ENCODE measurements at places on chromosomes 6 and 20.

GRCh38 chr6:16697437-16698161, 63.7 kb downstream of the ATXN1 start:
- no peak for DNase-seq

GRCh38 chr20:18802012-18802634, 11.5 kb upstream of the SCP2D1 start:
- DNase-seq = no peak

- DNase-seq = no peak
These were observed 147.4 kb upstream of the MLN start for GRCh38 chr6:33950891-33951889.

- no peak for DNase-seq
These were observed 193.3 kb downstream of the UTRN start for GRCh38 chr6:144478483-144478882.

DNA sequence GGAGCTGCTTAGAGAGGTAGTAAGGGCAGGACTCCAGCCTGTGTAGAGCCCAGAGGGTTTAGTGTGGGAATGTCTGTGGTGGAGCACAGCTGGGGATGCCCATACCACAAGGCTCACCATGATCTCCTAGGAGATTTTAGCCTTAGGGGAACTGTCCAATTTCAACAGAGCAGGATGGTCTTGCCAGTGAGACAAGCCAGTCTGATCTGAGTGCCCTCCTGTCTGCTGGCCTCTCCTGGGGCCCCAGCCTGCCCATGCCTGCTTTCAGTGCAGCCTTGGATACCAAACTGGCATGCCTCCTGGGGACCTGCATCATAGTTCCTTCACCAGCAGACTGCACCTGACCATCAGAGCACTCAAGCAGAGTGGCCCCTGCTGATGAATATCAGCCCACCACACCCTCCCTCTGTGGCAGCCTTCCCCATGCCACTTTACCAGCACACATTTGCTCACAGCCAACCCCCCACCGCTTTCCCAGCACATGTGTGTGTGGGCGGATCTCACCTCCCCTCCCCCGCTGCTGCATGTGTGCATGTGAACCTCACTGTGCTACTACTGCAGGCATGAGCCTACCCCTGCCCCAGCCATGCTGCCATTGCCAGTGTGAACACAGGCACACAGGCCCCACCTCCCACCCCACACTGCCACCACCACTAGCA, 7.9 kb upstream of the TREM1 start:
- DNase-seq = no peak

GRCh38 chr20:29443819-29444218, 1813.6 kb upstream of the DEFB115 start:
- no peak for DNase-seq
